ENCODE measurements at places on chromosomes 2 and 18.

DNA sequence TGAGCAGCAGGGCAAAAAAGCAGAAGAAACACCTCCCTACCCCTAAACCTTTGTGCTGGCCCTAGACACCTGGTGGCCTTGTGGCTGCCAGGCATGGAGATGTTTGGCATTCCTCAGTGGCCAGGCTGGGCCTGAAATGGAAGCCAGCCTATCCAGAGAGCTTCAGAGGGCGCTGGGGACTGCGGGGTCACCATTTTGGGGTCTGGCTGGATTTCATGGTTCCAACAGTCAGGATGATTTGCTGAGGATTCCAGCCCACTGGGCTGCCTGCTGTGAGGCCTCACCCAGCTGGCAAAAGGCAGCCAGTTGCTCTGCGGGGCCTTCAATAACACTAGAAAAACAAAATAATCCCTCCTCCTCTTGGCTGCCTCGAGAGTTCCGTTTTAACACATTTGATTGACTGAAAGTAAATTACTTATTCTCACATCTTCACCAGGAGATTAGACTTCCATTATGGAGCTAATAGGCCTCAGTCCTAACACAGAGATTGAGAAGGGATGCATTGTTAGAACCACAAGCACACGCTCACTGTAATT, 154.1 kb downstream of the EN1 start:
- H3K27me3 ChIP-seq = peaks cover 15% of the 10 kb centered on the region
- no peak overlapping the region for H3K4me3 ChIP-seq
- peaks cover 7% of the 10 kb centered on the region for H3K4me1 ChIP-seq
- no peak for DNase-seq

DNA sequence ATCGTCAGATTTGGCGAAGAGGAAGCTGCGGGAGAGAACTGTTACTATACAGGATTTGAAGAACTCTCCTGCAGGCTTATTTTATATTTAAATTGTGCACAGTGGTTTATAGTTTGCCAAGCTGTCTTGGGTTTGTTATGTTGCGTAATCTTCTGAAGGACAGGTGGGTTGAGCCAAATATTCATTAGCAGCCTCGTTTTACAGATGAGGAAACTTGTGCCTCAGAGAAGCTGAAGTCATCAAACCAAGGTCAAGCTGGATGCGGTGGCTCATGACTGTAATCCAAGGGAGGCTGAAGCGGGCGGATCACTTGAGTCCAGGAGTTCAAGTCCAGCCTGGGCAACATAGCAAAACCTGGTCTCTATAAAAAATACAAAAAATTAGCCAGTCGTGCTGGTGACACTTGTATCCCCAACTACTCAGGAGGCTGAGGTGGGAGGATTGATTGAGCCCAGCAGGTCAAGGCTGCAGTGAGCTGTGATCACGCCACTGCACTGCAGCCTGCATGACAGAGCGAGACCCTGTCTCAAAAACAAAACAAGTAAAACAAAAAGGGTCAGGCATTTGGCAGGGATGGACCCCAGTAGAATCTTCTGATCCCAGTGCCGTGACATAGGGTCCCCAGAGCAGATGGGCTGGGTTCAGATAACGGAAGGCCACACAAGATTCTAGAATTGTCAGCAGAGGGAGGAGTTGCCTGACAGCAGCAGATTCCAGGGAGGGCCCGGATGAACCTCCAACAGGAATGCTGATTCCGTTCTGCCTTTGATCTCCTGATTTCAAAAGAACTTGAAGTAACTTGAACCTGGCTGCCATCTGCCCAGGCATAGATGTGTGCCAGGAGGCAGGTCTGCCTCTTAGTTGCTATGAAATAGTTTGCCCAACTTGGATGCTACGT, 50.6 kb downstream of the SH3BP4 start:
- H3K36me3 ChIP-seq = peaks cover 70% of the 10 kb centered on the region
- peaks cover 19% of the 10 kb centered on the region for H3K27me3 ChIP-seq
- no peak overlapping the region for H3K4me3 ChIP-seq
- H3K4me1 ChIP-seq = peaks cover 51% of the 10 kb centered on the region
- DNase-seq = no peak

DNA sequence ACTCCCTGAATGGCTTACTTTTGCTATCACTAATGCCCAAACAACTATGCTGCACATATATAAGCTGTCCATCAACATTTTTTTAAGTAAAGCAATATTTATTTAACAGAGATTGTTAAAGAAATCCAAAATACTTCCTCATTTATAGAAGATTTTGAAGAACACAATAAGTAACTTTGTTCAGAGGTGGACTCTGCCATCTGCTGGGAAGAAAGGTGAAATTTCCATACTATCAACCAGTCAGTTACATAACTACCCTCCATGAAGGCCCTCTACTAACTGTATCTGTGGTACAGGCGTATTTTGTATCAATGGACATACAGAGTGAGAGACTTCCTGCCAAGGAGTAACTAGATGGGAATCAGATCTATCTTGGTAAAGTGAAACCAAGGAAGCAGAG, 106.0 kb downstream of the DTNB start:
- no peaks in the 10 kb centered on the region for H3K36me3 ChIP-seq
- H3K4me3 ChIP-seq = no peak overlapping the region
- peaks cover 5% of the 10 kb centered on the region for H3K27me3 ChIP-seq
- peaks cover 8% of the 10 kb centered on the region for H3K4me1 ChIP-seq

DNA sequence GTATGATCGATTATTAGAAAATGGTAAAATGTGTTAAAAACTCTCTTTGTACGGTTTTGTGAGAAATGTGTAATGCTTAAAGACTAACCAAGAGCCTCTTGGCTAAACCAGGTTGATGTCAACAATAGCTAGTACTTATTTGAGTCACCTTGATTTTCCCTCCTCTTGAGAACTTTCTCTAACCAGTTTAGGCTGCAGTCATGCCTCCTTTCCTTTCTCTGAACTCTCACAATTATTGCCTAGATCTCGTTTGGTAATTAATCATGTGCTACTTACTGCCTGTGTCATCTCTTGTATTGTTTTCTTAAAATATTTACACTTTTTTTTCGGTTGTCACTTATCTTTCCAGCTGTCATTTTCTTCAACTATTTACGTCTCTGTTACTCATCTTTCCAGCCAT, 1.1 kb upstream of the EPC2 start:
- H3K36me3 ChIP-seq = no peaks in the 10 kb centered on the region
- H3K4me3 ChIP-seq = peak overlapping the region; percentile 91
- H3K27ac ChIP-seq = no peak overlapping the region
- H3K4me1 ChIP-seq = peaks cover 21% of the 10 kb centered on the region
- no peaks in the 10 kb centered on the region for H3K27me3 ChIP-seq

DNA sequence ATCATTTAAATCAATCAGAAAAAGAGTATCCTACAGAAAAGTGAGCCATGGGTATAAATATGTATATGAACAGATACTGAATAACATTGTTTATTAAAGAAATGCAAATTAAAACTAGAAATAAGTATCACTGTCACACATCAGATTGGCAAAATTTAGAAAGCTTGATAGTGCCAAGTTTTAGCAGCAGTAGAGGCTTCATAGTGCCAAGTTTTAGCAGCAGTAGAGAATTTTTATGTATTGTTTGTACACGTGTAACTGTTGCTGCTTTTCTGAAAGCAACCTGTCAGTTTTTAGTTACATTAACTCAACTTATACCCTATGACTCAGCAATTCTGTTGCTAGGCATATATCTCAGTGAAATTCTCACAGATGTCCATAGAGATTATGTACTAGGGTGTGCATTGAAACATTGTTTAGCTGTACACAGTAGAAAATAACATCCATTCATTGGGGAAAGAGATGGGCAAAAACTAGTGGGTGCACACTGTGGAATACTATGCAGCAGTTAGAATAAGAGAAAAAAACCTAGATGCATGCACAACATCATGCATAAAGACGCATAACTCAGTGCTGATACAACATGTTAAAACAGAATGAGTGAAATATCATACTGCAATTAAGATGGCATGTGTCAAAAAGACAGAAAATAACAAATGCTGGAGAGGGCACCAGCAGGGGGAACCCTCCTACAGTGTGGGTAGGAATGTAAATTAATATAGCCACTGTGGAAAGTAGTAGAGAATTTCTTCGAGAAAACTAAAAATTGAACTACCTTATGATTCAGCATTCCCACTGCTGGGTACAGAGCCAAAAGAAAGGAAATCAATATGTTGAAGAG, 294.5 kb upstream of the NT5C1B start:
- H3K4me1 ChIP-seq = peaks cover 12% of the 10 kb centered on the region
- H3K4me3 ChIP-seq = no peak overlapping the region
- H3K27ac ChIP-seq = peak overlapping the region; percentile 1
- H3K27me3 ChIP-seq = no peaks in the 10 kb centered on the region
- DNase-seq = peak; percentile 42

DNA sequence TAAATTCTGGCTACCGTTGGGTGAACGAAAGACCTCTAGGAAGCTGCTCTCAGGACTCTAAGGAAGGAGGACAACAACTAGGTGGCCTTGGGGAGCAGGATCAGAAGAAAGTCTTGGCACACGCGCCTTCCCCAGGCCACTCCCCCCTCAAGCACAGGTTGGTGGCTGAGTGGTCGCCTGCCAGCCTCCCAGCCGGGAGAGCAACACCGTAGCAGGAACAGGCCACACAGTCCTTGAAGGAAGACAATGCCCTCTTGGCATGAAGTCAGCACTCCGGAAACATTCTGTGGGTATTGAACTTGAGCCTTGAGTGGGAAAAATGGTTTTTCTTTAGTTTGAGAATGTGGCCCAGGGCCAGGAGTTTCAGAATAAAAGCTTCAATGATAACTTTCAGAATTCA, 87.4 kb upstream of the AGAP1 start:
- no peaks in the 10 kb centered on the region for H3K36me3 ChIP-seq
- no peak for DNase-seq
- no peaks in the 10 kb centered on the region for H3K4me1 ChIP-seq

GRCh38 chr2:31082002-31082401, 56.2 kb downstream of the GALNT14 start:
- H3K27ac ChIP-seq = no peak overlapping the region
- no peaks in the 10 kb centered on the region for H3K36me3 ChIP-seq
- no peak overlapping the region for H3K4me3 ChIP-seq
- H3K4me1 ChIP-seq = no peaks in the 10 kb centered on the region
- H3K27me3 ChIP-seq = peaks cover 3% of the 10 kb centered on the region

DNA sequence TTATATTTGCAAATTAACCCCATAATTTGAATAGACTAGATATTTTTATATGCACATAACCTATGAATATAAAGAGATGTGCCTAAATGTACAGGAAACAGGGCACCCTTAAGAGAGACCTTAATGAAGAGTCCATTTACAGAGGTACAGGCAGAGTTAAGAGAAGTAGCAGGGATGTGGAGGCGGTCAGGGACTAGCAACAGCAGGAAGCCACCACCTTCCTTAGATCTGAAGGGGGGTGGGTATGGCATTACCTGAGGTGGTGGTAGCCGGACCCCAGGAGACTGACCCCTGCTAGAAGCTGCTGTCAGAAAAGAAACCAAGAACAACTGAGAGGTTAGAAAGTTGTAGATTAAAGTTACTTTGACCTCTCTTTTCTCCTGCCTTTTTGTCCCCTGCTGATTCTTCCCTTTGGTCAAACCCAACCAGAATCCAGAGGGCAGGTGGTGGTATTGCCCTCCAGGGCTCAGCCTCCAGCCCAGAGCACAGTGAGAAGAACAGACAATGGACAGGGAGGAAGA, 24.9 kb upstream of the ATG16L1 start:
- H3K4me1 ChIP-seq = no peaks in the 10 kb centered on the region
- H3K36me3 ChIP-seq = no peaks in the 10 kb centered on the region
- no peak overlapping the region for H3K4me3 ChIP-seq
- H3K27me3 ChIP-seq = peaks cover 47% of the 10 kb centered on the region
- no peak for DNase-seq

DNA sequence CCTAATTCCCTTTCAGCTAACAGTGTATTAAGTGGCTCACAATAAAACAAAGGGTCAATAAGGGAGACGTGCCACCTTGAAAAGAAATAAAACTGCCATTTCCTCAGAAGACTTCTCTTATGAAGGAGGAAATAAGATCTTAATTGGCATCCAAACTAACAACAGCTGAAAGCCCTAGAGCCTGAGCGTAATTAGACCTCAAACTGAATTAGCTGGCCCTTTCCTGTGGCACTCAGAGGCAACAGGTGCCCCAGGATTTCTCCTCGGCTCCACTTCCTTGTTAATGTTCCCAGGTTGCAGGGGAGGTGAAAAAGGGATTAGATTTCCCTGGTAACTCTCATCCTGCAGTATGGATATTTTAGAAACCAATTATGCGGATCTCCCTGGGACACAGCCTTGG, 804.3 kb downstream of the DCDC2C start:
- DNase-seq = no peak
- H3K4me1 ChIP-seq = no peaks in the 10 kb centered on the region
- H3K27me3 ChIP-seq = no peaks in the 10 kb centered on the region
- H3K36me3 ChIP-seq = no peaks in the 10 kb centered on the region
- H3K27ac ChIP-seq = no peak overlapping the region

GRCh38 chr2:223969856-223970255, 12.6 kb downstream of the MRPL44 start:
- H3K36me3 ChIP-seq = peaks cover 5% of the 10 kb centered on the region
- H3K4me1 ChIP-seq = peaks cover 37% of the 10 kb centered on the region
- peak overlapping the region; percentile 58 for H3K27ac ChIP-seq
- peak; percentile 48 for DNase-seq

GRCh38 chr2:105521176-105521575, 122.3 kb upstream of the FHL2 start:
- H3K27me3 ChIP-seq = no peaks in the 10 kb centered on the region
- H3K4me3 ChIP-seq = no peak overlapping the region
- no peak overlapping the region for H3K27ac ChIP-seq
- peaks cover 43% of the 10 kb centered on the region for H3K4me1 ChIP-seq

GRCh38 chr2:1656326-1656960, 87.9 kb downstream of the PXDN start:
- no peaks in the 10 kb centered on the region for H3K4me1 ChIP-seq
- H3K27me3 ChIP-seq = peaks cover 7% of the 10 kb centered on the region
- no peak overlapping the region for H3K4me3 ChIP-seq
- H3K27ac ChIP-seq = no peak overlapping the region

- H3K27me3 ChIP-seq = peaks cover 1% of the 10 kb centered on the region
- no peak for DNase-seq
- no peaks in the 10 kb centered on the region for H3K36me3 ChIP-seq
- H3K4me1 ChIP-seq = no peaks in the 10 kb centered on the region
- no peak overlapping the region for H3K4me3 ChIP-seq
- H3K27ac ChIP-seq = no peak overlapping the region
Observed at GRCh38 chr18:39057423-39058064, 1491.9 kb upstream of the CELF4 start.

GRCh38 chr18:6405237-6406074, 9.3 kb downstream of the L3MBTL4 start:
- H3K27ac ChIP-seq = no peak overlapping the region
- H3K4me1 ChIP-seq = no peaks in the 10 kb centered on the region
- no peaks in the 10 kb centered on the region for H3K36me3 ChIP-seq
- no peak overlapping the region for H3K4me3 ChIP-seq
- no peak for DNase-seq

DNA sequence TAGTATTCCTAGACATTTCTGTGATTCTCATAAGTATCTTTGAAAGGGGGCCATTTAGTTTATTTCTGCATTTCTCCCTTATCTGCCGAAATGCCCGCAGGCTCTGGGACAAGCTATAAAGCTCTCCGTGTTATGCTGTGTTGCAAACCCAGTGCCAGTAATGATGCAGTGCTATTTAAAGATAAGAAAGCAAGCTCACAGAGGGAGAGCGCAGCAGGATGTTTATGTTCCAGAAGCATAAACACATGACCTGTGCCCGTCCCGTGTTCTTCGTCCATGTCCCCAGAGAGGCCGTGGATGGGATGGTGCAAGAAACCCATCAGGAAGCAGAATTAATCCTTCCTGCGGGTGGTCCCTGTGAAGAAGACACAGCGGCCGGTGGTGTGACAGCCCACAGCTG, 99.4 kb downstream of the NEDD4L start:
- no peak for DNase-seq
- peaks cover 7% of the 10 kb centered on the region for H3K36me3 ChIP-seq
- no peak overlapping the region for H3K4me3 ChIP-seq
- no peaks in the 10 kb centered on the region for H3K4me1 ChIP-seq
- peaks cover 40% of the 10 kb centered on the region for H3K27me3 ChIP-seq
- no peak overlapping the region for H3K27ac ChIP-seq

All from HFFc6 (cell line).